ENCODE measurements at places on chromosomes 4 and X.

- DNase-seq = no peak
Observed at GRCh38 chr4:107094976-107095375, 58.9 kb upstream of the DKK2 start.

- DNase-seq = no peak
Observed at GRCh38 chrX:136761421-136761820, 19.3 kb downstream of the ARHGEF6 start.

- DNase-seq = peak; percentile 78
Observed at GRCh38 chr4:139176302-139177048, 543 bp downstream of the ELF2 start.

GRCh38 chr4:86626066-86626465 lies 32.0 kb downstream of the PTPN13 start:
- DNase-seq = no peak

- DNase-seq = no peak
Observed at GRCh38 chr4:173575482-173576152, 45.6 kb upstream of the HAND2 start.

DNA sequence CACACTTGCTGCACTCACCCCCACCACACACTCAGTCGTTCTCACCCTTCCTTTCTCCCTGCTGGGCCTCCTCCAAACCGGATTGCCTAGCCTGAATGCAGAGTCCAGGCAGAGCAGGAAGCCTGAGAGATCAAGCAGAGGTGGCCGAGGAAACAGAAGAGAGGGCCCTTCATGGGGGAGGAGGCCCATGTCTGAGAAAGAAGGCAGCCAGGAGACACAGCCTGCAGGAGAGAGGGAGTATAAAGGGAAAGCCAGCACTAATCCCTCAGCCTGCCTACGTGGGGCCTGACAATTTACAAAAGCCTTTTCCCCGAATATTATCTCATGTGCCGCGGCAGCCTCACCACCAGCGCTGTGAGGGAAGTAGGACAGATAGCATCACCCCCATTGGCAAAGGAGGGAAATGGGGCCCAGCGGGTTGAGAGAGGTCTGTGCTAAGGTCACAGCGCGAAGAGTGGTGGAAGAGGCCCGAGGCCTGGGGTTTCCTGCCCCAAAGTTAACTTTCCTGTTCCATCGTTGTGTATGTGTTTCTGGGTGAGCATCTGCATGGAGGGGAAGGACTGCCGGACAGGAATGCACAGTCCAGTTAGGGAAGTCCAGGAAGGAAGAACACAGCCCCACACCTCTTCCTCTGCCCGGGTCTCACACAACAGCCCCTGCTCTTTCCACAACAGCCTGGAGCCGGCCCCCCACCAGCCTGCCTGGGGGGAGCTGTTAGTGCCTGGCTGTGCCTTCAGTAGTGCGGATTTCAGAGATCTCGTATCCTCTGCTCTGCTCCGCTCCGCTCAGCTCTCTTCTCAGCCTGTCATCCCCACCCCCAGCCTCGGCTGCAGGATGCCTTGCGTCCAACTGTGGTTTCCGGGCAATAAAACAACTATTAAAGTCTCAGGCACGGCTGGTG lies 50.9 kb upstream of the BCOR start:
- DNase-seq = no peak

DNA sequence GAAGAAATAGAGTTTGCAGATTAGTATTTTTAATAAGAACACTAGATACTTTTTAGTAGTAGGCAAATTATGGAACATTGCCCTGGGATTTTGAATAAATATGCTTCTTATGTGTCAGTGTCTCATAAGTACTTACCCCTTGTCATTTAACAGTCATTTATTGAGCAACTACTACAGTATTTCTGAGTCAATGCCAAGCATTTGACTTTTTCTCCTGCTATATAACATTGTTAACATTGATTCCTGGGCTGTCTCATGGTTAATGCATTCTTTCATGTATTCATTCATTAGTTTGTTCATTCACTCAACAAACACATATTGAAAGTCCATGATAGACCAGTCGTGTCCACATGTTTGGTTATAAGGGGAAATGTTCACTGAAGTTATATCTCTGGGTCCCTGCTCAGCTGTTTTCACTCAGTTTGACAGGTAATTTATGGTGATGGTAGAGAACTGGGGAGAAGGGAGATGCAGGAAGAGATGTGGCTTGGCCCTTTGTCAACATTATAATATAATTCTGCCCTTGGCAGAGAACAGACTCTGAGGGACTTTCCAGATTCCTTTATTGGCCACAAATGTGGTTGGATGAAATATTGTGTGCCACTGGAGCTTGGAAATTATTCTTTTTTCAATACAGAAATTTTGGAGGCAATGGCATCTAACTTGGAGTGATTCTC lies 49.8 kb downstream of the OSTC start:
- DNase-seq = no peak

DNA sequence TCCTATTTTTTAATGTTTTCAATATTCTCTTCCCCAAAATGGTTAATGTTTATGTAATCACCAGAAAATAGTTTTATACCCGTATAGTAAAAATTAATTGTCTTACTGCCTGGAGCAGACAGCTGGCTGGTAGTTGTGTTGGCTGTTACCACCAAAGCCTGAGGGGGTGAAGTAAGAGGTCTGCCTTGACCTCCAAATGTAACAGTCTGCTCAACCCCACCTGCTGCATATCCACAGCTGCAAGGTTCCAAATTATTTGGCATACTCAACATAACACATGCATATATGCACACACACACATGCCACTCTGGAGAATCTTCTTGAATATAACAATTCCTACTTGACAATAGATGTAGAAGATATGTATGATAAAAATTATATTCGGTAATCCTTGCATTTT lies 624.3 kb downstream of the ADGRL3 start:
- DNase-seq = no peak

DNA sequence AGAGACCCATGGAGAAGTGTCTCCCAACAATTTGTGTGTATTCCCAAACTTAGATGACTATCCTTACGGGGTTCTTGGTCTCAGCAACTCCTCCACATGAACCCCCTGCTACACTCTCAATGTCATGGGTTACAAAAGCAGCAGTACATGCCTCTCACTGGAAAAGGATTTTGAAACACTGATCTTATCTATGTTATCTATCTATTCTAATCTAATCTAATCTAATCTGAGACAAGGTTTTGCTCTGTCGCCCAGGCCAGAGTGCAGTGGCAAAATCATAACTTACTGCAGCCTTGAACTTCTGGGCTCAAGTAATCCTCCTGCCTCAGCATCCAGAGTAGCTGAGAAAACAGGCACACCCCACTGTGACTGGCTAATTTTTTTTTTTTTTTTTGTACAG lies 19.3 kb downstream of the TSPAN5 start:
- no peak for DNase-seq

DNA sequence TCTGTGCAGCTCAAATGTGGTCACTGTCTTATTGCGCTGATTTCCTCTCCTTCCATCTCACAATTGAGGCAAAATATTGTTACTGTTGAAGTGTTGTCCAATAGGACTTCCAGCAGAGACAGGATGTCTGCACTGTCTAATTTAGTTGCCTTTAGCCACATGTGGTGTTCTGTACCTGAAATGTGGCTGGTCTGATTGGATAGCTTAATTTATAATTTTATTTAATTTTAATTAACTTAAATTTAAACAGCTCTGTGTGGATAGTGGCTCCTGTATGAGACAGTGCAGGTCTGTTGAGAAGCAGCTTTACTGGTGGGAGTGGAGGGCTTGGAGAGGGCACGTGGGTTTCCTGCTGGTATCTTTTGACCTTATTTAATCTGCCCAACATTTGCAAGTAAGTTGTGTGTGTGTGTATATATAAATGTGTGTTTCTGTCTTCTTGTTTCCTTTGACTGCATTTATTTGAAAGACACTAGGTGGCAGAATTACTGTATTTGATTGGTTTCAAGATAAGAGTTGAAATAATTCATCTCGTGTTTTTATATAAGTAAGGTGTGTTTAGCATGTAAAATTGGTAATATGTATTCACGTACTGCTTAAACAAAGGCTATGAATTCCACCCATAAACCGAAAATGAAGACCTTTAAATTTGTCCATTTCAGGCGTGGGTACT lies 55.3 kb upstream of the MSANTD1 start:
- DNase-seq = peak; percentile 52
